ENCODE measurements at places on chromosomes 1 and 21.
A peak's percentile ranks its signal among the peaks of the same experiment; 100 is the strongest.

DNA sequence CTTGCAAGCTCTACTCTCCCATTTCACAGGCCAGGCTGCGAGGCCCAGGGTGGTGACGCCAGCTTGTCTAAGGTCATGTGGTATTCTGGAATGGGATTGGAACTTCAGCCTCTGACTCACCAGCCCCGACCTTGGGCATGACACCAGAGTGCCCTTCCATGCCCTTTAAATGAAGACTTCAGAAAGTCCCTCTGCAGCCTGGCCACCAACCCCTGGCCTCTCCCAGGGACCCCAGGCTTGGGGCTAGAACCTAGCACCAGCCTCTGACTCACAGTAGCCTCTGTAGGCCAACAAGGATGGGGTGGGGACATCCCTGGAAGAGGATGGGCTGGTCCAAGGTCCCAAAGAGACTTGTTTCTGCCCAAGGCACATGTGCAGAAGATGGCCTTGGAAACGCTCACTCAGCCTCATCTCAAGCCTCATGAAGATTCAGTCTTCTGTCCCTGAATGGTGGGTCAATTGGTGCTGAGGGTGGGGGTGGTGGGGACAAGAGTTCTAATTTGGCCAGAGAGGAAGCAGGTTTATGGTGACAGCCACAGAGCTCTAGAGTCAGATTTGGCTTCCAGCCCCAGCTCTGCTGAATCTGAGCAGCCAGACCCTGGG, 36.1 kb upstream of the RUNX3 start:
- DNase-seq: no peak

DNA sequence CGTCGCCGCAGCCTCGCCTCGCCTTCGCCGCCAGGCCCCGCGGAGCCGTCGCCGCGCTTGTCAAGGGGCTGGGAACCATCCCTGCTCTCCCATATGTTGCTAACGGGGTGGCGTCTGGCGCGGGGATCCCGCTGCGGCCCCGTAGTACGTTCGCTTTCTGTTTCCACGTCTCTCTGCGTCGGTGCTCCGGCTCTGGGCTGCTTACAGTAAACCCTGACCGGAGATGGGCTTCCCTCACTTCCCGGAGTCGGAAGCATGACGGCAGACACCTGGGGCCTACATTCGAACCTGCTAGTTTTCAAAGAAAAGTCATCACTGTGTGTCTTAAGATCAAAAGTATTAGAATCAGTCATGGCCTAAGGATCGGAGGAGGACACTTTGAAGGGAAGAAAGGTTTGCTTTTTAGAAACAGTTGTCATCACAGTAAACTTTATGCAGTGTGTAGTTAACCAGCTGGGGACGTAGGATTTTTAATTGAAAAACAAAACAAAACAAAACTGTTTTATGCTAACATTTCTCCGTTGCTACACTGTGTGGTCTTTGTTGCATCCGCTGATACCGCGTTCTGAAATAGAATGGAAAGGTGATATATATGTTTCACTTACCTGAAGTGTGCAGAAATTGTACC, 69.0 kb downstream of the SLC35A3 start:
- DNase-seq: peak; percentile 78

DNA sequence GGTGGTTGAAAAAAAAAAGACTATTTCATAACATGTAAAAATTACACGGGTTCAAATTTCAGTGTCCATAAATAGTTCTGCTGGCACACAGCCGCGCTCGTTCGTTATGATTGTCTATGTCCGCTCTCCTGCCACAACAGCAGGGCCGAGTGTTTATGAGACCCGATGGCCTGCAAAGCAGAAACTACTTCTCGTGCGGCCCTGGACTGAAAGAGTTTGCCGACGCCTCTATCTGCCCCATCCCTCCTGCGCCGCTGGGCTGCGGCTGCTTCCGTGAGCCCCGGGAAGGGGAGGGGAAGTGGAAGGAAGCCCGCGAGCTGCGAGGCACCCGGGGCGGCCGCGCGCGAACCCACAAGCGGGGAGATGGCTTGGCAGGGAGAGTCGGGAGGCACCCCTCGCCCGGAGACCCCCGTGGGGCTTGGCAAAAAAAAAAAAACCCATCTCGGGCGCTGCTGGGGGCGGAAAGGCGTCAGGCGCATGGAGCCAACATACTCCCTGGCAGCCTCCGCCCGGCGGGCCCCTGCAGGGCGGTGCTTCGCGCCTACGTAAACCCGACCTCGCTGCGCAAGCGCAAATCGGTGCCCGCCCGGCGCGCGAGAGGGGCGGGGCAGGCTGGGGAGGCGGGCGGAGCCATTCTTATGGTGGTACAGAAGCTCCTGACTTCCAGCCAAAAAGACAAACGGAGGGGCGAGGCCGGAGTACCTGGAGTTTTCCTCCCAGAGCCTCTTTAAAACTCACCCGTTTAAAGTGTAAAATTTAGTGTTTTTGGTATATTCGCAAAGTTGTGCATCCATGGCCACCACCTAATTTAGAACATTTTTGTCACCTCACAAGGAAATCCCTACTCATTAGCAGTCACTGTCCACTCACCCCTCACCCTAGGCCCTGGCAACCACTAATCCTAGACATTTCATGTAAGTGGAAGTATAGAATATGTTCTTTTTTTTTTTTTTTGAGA, 8.3 kb downstream of the SLC27A3 start:
- DNase-seq: peak; percentile 89

GRCh38 chr21:40618191-40618973, 228.6 kb downstream of the DSCAM start:
- no peak for DNase-seq

GRCh38 chr1:197896301-197896700, 6.1 kb upstream of the C1orf53 start:
- DNase-seq: no peak

DNA sequence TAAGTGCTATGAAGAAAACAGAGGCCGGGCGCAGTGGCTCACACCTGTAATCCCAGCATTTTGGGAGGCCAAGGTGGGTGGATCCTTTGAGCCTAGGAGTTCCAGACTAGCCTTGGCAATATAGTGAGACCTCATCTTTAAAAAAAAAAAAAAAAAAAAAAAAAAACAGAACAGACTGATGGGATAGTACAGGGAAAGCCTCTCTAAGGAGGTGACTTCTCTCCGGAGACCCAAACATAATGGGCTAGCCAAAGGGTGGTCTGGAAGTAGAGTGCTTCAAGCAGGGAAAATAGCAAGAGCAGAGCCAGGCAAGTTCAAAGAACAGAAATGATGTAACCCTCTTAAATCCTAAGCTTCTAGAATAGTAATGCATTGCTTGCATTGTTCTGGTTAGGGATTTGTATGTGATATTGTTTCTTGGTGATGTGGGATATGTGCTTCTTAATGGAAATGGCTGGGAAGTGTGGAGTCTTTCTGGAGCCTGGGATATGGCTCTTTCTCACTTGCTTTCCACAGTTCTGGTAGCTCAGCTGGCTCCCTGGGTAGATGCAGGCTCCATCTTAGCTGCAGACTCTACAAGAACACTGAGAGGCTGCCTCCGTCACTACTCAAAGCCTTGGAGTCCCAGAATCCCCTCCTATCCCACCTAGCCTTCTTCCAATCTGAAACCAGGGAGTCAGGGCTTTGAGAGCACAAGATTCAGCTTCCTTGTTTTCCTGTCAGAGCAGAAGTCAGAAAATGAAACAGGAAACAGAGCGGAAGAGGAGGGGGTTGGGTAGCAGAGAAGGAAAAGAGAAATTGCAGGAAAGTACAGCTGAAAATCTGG, 1.9 kb upstream of the PIGV start:
- DNase-seq: peak; percentile 24

DNA sequence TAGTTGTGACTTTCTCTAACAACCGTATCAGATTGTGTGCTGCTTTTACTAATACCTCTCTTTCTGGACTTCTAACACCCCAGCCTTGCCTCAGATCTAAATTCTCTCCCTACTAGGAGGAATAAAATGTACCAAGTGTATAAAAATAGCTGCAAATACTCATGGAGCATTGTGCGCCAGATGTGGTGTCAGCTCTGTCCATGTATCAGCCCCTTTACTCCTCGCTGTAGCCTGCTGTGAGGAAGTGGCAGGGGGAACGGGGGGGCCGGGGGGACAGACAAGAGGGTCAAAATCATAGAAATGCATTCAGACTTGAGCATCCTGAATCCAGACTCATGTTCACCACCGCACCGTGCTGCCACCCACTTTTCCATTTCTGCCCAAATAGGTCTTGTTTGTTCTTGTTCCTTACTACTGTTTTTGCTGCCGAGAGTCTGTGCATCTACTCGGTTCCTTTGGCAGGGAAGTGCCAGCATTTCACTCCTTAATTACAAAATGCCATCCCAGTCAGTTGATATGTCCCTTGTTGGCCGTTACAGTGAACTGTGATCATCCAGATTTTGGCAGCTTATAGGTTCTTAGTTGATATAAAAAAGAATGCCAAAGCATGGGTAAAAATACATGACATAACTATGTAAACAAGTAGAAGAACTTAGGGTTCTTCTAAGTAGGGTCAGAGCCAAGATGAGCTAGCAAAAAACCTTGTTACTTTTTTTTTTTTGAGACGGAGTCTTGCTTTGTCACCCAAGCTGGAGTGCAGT, 76.4 kb downstream of the UBE4B start:
- DNase-seq: no peak

GRCh38 chr1:167633258-167633944, 3.4 kb downstream of the RCSD1 start:
- DNase-seq: no peak

- DNase-seq: no peak
Measured at GRCh38 chr1:180571060-180571831, 12.5 kb downstream of the OVAAL start.

DNA sequence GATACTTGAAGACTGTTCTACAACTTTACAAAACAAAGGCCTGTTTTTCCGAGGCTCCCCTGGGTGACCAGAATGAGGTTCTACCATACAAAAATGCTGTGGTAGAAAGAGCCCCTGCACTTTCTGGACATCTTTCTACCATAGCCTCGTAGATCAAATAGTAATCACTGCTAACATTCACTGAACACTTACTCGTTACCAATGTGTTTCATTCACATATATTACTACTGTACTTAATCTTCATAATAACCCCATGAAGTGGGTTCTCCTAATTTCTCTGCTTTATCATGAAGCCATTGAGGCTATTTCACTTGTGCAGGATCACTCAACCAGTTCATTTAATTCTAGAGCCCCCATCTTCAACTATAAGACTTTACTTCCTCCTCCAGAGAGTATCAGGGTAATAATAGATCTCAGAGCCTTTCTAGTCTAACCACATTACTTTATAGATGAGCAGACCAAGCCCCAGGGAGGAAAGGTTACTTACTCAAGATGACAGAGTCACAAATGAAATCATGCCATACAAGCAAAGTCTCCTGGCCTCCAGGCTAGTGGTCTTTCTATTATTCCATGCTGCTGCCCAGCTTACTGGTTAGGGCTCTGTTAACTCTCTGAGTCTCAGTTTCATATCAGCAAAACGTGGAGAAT, 46.7 kb upstream of the OSBPL9 start:
- no peak for DNase-seq

GRCh38 chr1:196544617-196545016, 63.6 kb downstream of the KCNT2 start:
- no peak for DNase-seq

- no peak for DNase-seq
Measured at GRCh38 chr1:110433803-110434202, 17.1 kb upstream of the PROK1 start.

DNA sequence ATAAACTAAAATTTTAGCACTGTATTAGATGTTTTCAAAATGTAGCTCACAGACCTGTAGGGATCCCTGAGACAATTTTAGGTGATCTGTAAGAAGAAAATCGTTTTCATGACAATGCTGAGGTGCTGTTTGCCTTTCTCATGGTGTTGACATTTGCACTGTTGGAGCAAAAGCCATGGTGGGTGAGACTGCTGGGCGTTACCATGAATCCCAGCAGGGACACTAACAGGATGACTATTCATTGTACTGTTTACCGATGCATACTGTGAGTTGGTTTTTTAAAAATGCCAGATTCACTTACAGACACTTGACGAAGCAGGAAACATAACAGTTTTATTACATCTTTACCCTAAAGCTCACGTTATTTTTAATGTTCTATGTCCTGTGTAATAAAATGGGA, 468.5 kb downstream of the PCP4 start:
- DNase-seq: no peak

- no peak for DNase-seq
Measured at GRCh38 chr1:36328713-36329112, 5.3 kb upstream of the EVA1B start.

- DNase-seq: no peak
Measured at GRCh38 chr1:31658721-31659120, 14.0 kb upstream of the PEF1 start.

DNA sequence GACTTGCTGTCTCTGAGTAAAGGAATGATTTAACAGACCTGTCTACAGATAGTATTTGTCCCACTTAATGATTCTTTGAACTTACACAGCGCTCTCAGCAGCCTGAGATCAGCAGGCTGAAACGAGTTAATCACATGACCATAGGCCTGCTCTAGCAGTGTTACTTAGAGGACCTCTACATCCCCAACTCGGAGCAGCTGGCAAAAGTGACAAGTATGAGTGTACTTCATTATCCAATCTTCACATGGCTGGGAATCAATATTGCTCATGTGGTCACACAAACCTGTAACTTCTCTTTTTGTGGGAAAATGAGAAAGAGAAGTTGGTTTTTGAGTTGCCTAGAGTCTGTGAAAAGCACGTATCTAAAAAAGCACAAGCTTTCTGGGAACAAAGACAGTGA, 11.4 kb upstream of the ATP13A2 start:
- no peak for DNase-seq

- no peak for DNase-seq
Measured at GRCh38 chr21:45291613-45292398, 4.1 kb upstream of the POFUT2 start.

- DNase-seq: no peak
Measured at GRCh38 chr21:38287476-38287875, 30.7 kb downstream of the KCNJ15 start.

GRCh38 chr1:205879974-205880373, 30.0 kb upstream of the PM20D1 start:
- no peak for DNase-seq

DNA sequence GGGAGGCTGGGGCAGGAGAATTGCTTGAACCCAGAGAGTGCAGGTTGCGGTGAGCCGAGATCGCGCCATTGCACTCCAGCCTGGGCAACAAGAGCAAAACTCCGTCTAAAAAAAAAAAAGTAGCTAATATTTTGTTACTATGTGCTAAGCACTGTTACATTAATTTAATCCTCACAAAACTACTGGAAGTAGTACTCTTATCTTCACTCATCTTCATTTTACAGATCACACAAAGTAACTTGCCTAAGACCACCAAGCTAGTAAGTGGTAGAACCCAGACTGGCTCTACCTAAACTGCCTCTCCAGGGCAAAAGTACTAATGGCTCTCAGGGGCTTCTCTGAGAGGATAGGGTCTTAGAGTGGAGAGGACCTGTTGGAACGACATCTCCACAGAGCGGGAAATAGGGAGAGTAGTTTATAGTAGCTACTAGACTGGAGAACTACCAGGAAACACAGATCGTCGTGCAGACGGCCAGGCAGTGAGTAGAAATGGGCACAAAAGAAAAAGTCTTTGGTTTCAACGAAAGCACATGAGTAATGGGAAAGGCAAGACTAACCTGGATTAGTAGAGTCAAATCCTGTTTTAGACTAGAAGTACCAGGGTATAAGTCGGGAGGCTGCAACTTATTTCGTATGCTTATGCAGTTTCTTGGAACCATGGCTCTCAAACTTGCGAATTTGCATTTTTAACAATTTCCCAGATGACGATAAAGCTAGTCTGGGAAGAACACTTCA, 1.4 kb downstream of the CLCC1 start:
- DNase-seq: no peak
